ENCODE measurements at places on chromosomes 7 and 10. TPM values are rescaled to one million over a fixed set of nuclear protein-coding genes. Genes with fewer than 3 reads are reported as not detected.

- DNase-seq = no peak
Observed at GRCh38 chr10:120719333-120719732, 131.8 kb upstream of the WDR11 start.

DNA sequence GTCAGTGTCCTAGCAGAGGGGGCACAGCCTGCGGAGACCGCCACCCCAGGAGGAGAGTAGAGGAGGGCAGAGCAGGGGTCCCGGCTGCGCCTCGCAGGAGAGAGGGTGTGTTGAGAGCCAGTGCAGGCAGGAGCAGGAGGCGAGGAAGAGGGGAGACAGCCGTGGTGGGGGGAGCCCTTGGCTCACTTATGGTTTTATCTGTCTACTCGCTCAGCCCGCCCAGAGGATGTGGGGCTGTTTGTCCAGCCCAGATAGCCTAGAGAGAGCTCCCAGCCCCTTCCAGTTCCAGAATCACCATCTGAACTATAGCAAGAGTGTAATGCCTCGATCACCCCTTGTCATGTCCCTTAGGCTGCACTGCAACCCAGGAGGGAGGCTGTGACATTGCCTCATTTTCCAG, 26.6 kb downstream of the SLC29A3 start:
- DNase-seq = no peak

IL15RA gene
- total RNA-seq = 6.4 TPM

CLEC2L gene
- total RNA-seq = 0.51 TPM

DNAJC9 gene
- total RNA-seq = 50.3 TPM

GRCh38 chr7:156456503-156457115, 184.0 kb upstream of the RNF32 start:
- DNase-seq = no peak

GRCh38 chr10:98582363-98582762, 135.6 kb upstream of the HPS1 start:
- no peak for DNase-seq

DNA sequence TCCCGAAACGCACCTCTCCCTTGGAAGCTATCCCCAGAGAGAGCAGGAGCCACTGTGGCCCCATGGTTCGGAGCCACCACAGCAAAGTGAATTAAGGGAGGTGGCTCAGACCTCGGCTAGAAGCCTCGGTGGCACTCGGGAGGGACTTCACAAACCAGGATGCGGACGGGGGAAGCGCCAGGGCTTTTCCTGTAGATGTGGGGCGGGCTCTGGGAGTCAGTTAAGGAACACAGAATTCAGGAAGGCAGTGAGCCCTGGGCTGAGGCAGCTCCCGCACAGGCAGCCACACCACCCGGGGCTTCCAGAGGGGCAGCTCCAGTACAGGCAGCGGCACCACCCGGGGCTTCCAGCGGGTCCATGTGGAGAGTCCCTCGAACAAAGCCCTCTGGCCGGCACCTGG, 42.7 kb upstream of the DPYSL4 start:
- no peak for DNase-seq

TMEM236 gene
- total RNA-seq = 0.06 TPM

DPP6 gene
- 0.24 TPM for total RNA-seq

- peak; percentile 94 for DNase-seq
Observed at GRCh38 chr10:119658274-119658673, 7.1 kb downstream of the BAG3 start.

GRCh38 chr7:23356726-23357125, 57.6 kb downstream of the MALSU1 start:
- peak; percentile 56 for DNase-seq

GRCh38 chr10:78178397-78178796, 144.7 kb downstream of the RPS24 start:
- DNase-seq = no peak

DNA sequence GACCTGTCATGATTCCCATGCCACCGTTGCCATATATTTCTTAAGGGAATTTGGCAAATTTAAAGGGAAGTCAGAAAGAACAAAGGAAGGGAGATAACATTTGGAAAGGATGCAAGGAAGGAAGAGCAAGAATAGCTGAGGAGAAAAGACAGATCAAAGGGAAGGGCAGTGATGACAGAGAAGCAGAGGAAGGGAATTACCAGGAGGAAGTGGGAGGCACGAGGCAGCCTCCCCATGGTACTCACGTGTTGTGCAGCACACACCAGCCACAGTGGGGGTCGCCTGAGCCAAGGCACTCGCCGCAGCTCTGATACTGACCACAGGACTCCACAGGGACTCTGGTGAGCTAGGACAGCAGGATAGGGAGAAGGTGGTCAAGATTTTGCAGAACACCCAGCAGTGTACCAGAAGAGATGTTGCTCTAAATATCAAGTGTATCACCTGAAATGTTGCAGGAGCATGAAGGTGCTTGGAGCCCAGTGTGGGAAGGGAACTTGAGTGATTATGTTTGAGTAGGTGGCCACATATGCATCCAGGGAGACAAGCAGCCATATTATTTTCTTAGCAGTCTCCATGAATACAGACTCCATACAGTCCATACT, 335.3 kb downstream of the PLXNA4 start:
- peak; percentile 33 for DNase-seq

GRCh38 chr7:69176841-69177240, 421.4 kb upstream of the AUTS2 start:
- no peak for DNase-seq

DNA sequence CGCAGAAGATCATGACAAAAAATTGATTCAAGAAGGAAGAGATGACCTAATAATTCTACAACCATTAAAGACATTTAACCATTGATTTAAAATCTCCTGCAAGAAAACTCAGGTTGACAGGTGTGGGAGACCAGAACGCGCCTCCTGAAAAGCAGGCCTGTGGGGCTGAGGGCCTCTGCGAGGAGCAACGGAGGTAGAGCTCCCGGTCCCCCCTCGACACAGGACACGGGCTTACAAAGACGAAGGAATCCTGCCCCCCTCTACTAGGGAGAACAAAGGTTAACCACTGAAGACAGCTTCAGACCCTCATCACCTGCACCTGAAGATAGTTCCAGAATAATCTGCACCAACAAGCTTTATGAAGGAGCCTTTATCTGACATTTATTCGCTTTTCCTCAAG, 55.9 kb upstream of the INPP5A start:
- no peak for DNase-seq

- DNase-seq = no peak
Observed at GRCh38 chr7:82275342-82275741, 168.2 kb downstream of the CACNA2D1 start.

Data from Daoy (cell line).